Activated B cell treated with CpG ODN at 0.5 μM for 24 hours (primary cell): ENCODE measurements at places on chromosomes 11 and 22.

- no peak for DNase-seq
These were observed 3.6 kb downstream of the NRXN2 start for GRCh38 chr11:64719406-64719805.

DNA sequence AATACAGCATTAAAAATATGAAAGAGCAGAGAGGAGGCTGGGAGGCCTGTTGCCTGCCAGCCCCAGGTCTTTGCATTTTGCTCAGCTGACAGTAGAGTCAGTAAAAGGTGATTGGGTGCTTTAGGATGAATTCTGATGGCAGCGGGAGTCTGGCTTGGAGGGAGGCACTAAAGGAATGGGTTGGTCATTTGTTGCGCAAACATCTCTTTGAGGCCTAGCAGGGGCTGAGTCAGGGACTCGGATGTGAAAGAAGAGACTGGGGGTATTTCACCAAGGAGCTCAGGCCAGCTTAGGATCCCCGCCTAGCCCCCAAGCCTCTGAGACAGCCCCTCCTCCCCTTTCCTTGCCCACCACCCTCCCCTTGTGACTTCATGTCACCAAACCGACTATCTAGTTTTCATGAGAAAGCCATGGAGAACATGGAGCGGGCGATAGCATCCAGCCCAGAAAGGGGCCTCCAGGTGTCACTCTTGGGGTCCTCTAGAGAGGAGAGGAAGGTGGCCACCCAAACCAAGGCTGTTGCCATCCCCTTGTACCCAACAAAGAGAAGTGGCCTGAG lies 9.7 kb downstream of the DGKZ start:
- DNase-seq, result no peak

DNA sequence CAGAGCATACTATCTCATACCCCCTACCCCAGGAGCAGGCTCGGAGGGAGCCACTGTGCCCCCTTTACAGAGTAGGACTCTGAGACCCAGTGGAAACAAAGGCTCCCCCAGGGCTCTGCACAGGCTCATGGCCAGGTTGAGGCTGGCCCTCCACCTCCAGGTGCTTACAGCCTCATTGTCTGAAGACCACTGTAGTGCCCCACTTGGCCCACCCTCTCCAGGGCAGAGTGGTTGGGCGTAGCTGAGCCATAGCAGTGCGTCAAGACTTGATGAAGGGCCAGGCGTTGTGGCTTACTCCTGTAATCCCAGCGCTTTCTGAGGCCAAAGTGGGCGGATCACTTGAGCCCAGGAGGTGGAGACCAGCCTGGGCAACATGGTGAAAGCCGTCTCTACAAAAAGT lies 1.7 kb downstream of the ANKRD13D start:
- no peak for DNase-seq

- no peak for DNase-seq
These were observed 3.2 kb downstream of the KCTD17 start for GRCh38 chr22:37054600-37055365.

DNA sequence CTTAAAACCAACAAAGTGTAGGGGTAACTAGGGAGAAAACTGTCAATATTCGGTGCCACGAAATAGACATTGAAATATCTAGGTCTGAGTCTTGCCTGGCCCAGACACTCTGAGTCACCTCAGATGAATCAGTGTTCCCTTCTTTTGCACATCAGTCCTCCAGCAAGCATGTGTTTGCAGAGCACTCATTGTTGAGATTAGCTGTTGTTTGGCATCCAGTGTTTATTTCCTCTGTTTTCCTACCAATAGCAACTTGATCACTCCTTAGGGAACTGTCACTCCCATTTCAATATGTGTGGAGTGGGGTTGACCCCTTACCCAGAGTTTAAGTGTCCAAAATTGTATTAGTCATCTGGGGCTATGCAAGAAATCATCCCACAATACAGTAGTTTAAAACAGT lies 4.7 kb upstream of the ASCC2 start:
- DNase-seq, result no peak
